ENCODE measurements at places on chromosomes 7 and 10.

- no peak for DNase-seq
Measured at GRCh38 chr7:27193335-27194001, 6.4 kb downstream of the HOXA13 start.

DNA sequence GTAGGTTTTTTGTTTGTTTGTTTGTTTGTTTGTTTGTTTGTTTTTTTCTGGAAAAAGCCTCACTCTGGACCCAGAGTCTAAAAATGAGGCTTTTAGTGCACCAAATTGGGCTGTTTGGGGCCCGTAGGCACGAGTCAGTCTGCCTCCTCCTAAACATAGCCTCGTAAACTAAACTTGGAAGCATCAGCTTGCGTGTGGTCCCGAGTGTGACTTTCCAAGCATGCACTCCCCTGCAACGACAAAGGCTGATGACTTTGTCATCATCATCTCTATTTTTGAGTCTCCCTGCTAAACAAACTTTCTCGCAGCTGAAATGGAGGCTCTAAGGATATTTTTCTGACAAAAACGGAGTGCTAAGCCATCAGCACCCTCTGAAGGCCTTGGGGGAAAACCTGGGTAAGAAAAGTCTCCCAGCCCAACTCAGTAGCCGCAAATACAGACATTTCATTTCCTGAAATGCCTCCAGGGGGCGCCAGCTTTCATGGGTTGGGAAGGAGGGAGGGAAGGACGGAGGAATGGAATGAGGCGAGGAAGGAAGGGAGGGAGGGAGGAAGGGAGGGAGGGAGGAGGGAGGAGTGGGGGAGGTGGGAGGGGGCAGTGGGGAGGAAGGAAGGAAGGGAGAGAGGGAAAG lies 245.9 kb downstream of the KCNMA1 start:
- DNase-seq: no peak

- no peak for DNase-seq
Measured at GRCh38 chr10:71025535-71025934, 137.2 kb upstream of the PCBD1 start.

GRCh38 chr10:27527666-27528295 lies 23.7 kb downstream of the RAB18 start:
- no peak for DNase-seq

GRCh38 chr7:152313831-152314604 lies 121.8 kb downstream of the KMT2C start:
- no peak for DNase-seq

- no peak for DNase-seq
Measured at GRCh38 chr10:62961951-62962523, 145.9 kb upstream of the EGR2 start.

Data from activated CD4-positive, alpha-beta T cell treated with anti-CD3 and anti-CD28 coated beads, Interleukin-2, amount 50 U/mL, for 1 hour (primary cell).